ENCODE measurements at places on chromosomes 6 and 20.

DNA sequence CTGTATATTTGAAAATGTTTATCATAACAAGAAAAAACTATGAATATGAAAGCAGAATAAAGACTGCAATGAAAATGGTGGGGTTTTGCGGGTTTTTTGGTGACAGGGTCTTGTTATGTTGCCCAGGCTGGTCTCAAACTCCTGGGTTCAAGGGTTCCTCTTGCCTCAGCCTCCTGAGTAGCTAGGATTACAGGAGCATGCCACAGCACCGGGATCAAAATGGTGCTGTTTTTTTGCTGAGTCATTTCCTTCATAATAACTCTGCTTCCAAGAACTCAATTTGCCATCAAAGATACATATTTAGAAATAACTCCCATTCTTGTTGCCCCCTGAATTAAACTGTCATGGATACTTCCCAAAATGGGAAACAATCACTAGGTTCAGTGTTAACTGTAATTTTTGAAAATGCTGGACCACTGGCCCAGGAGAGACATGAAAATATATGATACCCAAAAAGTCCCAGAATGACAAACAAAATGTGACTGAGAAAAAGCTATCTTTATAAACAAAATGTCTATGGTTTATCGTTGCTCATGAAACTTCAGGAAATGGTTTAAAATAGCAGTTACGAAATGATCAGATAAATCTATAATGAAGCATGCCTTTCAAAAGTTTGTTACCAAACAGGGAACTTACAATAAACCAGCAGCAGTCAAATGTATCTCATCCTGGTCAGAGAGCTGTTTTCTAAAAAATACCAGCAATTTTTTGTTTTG is 32.2 kb downstream of the ILRUN start:
- no peak for DNase-seq

GRCh38 chr6:136696783-136697364 is 95.4 kb downstream of the MAP3K5 start:
- DNase-seq = peak; percentile 35

DNA sequence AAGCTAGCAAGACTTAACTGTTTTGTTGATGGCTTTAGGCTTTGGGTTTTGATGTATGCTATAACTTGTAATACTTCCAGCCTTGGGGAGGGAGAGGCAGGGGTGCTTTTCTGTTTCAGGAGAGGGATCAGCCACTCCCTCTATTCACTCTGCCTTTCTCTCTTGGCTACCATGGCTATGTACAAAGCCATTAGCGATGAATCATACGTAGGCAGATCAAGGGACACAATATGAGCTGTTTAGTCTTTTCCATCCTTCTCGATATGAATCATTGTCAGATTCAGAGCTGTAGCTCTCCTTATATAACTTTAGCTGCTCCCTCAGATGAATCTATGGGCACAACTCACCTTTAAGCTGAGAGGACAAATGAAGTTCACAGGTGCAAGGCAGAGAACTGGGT is 230.6 kb downstream of the TSHZ2 start:
- no peak for DNase-seq

GRCh38 chr6:150713487-150713886 is 113.8 kb downstream of the PLEKHG1 start:
- DNase-seq = no peak

- peak; percentile 9 for DNase-seq
These were observed 155.7 kb downstream of the RIMS1 start for GRCh38 chr6:72042088-72042487.

GRCh38 chr6:153207617-153208016 is 76.5 kb upstream of the RGS17 start:
- DNase-seq = no peak

DNA sequence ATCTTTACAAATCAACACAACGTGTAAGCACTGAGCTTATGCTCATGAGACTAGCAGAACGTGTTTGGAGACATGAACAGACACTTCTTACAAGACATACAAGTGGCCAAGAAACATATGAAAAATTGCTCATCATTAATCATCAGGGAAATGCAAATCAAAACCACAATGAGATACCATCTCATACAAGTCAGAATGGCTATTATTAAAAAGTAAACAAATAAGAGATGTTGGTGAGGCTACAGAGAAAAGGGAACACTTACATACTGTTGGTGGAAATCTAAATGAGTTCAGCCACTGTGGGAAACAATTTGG is 327.9 kb upstream of the SOX4 start:
- no peak for DNase-seq

GRCh38 chr6:15793288-15793687 is 130.5 kb upstream of the DTNBP1 start:
- DNase-seq = peak; percentile 72

- peak; percentile 80 for DNase-seq
These were observed 43.9 kb upstream of the FABP7 start for GRCh38 chr6:122735582-122735981.

DNA sequence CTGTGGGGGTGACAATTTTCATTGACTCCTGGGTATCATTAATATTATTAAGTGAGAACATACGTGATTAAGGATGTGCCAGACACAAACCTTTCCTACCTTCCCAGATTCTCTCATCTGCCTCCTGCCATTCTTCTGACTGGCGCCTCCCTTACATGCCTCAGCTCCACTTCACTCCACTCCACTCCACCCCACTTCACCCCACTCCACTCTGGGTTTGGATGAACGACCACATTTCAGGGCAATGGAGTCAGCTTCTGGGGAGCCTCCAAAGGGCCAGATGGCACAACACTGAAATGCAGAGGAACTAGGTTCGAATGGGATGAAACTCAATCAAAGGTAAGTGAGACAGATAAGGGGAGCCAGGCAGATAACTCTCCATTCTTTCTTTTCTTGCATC is 40.5 kb upstream of the LRRC1 start:
- DNase-seq = no peak

DNA sequence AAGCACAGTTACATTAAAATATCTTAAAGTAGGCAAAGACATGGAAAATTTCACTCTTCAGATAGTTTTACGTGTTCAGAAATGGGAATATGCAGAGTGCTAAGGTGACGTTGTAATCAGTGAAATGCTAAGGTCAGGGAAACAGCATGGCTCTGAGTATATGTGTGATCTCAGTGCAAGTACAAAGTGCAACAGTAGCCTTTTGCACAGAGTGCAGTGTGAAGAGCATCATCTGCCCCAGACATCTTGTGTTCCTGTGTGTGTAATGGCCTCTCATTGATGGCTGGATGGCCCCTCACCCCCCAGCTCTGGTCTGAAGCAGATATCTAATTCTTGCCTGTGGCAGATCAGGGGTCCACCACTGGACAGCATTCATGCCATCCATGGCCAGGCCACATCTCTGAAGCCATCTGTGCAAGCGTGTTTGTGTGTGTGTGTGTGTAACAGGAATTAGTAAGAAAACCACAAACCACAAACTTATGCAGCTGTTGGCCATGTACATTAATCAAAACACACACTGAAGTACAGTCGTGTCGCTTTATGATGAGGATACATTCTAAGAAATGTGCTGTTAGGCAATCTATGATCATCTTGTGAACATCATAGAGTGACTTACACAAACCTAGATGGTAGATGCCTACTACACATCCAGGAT is 165.1 kb downstream of the RALGAPA2 start:
- DNase-seq = no peak

DNA sequence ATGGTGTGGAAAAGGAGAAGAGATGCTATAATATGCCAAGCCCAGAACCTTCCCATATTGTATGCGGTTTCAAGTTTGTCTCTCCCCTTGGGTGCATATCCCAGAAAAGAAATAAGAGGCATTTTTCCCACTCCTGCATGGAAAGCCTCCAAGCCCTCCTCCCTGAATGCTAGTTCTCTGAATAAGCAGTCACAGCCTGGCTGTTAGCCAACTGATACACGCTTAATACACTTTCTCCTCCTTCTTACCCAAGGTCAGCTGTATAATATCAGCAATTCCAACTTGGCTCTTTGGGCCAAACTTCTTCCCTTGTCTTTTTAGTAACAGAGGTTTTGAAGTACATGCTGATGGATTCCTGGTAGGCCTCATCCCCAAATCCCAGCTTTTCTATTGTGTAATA is 440.1 kb downstream of the EPHA7 start:
- no peak for DNase-seq

DNA sequence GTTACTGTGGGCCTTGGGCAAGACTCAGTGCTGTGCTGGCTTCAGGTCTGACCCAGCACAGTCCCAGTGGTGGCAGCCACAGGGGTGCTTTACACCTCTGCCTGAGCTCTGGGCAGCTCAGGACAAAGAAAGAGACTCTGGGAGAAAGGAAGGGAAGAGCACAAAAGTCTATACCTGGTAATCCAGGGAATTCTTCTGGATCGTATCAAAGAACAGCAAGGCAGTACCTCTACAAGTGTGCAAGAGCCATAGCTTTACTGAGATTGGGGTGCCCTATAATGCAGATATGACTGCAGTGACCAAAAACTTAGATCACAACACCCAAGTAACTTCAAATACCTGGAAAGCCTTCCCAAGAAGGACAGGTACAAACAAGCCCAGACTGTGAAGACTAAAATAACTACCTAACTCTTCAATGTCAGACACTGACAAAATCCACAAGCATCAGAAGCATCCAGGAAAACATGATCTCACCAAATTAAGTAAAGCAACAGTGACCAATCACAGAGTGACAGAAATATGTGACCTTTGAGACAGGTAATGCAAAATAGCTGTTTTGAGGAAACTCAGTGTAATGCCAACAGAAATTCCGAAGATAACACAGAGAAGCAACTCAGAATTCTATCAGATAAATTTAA is 47.9 kb upstream of the LIN28B start:
- no peak for DNase-seq

DNA sequence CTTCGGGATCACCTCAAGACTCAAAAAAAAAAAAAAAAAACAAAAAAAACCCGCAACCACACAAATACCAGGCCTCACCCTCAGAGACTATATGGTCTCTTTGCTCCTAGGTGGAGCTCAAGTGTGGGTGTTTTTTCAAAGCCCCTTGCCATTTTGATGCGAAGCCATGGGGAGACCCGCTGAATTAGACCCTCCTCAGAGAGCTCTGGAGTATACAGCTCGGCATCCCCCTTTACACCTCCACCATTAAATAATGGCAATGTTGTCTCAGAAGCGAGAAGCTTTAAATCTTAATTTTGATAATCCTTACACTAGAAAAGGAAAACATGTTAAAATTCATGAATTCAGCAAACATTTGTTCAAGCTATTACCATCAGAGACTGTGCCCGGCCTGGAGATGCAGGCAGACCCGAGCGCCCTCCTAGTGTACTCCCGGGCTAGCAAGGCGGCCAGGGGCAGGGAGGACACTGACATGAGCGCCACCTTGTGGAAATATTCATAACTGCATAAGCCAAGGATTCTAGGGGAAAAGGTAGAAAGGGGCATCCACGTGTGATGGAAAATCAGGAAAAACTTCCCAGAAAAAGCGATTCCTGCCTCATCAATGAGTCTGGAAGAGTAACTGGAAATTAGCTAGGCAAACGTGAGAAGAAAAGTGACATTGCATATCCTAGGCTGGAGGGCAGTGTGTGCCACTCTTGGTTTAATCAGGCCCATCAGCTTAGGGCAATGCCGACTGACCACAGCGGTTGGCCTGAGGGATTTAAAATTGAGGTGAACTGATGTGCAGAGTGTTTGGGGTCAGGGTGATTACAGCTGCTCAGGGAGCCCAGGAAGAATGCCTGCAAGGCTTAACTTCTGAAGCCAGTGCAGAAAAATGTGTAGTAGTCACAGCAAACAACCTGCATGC is 72.5 kb downstream of the B3GAT2 start:
- DNase-seq = peak; percentile 80

GRCh38 chr6:16544521-16544920 is 216.7 kb downstream of the ATXN1 start:
- no peak for DNase-seq

- DNase-seq = no peak
These were observed 90.0 kb upstream of the SAMD5 start for GRCh38 chr6:147418523-147418922.

DNA sequence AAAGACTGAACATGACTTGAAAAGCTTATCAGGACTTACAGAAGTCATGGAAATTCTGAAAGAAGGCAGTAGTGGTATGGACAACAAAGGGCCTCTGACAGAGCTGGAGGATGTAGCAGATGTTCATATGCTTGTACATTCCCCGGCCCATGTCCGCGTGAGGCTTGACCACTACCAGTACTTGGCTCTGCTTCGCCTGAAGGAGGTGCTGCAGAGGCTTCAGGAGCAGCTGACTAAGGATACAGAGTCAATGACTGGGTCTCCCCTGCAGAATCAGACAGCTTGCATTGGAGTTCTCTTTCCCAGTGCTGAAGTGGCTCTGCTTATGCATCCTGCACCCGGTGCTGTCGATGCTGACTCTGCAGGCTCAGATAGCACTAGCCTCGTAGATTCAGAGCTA is 29.2 kb downstream of the TAF11 start:
- DNase-seq = no peak
